Suppressor macrophage (primary cell): ENCODE measurements at places on chromosomes 1 and 21.

DNA sequence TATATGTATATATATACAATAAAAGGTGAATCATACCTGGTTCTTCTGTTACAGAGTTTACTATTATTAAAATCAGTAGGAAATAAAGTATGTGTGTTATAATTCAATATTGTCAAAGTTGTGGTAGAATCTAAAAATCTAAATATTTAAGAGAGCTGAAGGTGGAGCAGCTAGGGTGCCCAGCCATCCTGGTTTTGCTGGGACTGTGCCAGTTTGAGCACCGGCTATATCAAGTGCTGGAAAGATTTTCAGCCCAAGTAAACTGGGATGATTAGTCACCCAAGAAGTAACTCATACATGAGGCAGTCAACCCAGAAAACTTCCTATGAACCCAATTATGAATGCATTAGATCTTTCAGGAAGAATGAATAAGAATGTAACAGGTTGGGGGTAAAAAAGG, 16.9 kb upstream of the KRTAP19-5 start:
- DNase-seq, result no peak

GRCh38 chr1:193524021-193524420, 337.6 kb upstream of the B3GALT2 start:
- DNase-seq, result no peak

DNA sequence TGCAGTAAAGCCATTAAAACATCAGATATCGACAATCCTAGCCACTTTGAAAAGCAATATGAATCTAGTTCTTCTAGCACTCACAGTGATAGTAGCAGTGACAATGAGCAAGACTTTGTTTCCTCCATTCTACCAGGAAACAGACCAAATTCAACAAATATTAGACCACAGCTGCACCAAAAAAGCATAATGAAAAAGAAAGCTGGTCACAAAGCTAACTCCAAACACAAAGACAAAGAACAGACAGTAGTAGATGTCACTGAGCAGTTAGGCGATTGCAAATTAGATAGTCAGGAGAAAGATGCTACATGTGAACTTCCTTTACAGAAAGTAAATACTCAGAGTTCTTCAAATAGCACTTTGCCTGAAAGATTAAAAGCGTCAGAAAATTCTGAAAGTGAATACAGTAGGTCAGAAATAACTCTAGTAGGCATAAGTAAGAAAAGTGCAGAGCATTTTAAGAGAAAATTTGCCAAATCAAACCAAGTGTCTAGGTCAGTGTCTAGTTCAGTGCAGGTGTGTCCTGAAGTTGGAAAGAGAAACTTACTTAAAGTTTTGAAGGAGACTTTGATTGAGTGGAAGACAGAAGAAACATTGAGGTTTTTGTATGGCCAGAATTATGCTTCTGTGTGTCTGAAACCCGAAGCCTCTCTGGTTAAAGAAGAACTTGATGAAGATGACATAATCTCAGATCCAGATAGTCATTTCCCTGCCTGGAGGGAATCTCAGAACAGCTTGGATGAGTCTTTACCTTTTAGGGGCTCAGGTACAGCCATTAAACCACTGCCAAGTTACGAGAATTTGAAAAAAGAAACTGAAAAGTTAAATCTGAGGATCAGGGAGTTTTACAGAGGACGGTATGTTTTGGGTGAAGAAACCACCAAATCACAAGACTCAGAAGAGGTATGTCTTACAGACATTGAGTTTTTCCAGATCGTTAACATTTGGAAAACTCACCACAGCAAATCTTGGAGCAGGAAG, 24.9 kb downstream of the RPAP2 start:
- no peak for DNase-seq

DNA sequence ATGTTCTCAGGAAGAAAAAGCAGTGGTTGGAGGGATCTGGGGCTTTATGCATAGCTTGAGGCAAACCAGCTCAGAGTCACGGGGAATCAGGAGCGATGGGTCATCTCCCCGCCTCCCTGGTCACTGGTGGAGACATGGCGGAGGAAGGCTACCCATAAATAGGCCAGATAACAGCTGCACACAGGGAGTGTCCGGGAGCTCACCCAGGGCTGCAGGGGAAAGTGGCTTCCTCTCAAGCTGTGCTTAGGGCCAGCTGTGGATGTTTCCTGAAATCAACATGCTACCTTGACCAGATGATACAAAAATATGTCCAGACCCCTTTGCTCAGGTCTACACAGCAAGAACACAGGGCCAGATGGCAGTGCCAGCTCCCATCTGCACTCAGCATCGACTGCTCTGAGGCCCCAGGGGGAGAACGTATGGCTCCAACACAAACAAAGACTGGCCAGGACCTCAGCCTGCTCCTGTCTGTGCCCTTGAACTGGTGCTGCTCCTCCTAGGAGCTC, 27.1 kb upstream of the RERE start:
- DNase-seq, result no peak

GRCh38 chr1:240258910-240259309, 167.2 kb downstream of the FMN2 start:
- no peak for DNase-seq

- no peak for DNase-seq
Observed at GRCh38 chr1:229882621-229883020, 184.4 kb upstream of the GALNT2 start.

DNA sequence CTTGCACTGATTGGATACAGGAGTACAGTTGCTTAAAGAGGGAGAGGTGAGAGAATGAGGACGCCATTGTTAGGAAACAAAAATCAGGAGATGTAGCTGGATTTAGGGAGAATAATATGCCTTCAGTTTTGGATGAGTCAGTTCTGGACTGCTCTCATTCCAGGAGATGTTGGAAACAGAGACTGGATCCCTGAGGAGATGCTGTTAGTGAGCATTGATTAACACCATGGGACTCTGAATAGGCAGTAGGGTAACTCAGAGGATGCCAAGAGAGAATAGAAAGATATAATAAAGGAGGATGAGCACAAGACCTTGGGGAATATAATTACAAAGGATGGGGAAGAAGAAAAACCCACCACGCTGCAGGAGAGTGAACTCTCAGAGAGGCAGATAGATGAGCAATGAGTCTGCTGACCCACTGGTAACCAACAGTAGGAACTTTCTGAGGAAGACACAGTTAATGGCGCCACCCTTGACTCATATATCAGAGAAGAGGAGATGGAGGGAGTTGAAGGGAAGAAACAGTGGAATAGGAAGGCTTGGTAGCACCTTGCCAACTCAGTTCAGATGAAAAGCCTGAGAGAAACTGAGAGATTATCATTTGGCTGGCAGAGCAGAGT, 10.5 kb downstream of the KCNJ15 start:
- DNase-seq, result peak; percentile 53

- DNase-seq, result no peak
Observed at GRCh38 chr1:231335663-231336602, 1.7 kb downstream of the EXOC8 start.

- no peak for DNase-seq
Observed at GRCh38 chr1:81899214-81899821, 98.6 kb downstream of the ADGRL2 start.

GRCh38 chr21:43938751-43939442, 73.2 kb upstream of the TRAPPC10 start:
- peak; percentile 94 for DNase-seq

GRCh38 chr21:32364387-32364786, 28.4 kb downstream of the URB1 start:
- no peak for DNase-seq

DNA sequence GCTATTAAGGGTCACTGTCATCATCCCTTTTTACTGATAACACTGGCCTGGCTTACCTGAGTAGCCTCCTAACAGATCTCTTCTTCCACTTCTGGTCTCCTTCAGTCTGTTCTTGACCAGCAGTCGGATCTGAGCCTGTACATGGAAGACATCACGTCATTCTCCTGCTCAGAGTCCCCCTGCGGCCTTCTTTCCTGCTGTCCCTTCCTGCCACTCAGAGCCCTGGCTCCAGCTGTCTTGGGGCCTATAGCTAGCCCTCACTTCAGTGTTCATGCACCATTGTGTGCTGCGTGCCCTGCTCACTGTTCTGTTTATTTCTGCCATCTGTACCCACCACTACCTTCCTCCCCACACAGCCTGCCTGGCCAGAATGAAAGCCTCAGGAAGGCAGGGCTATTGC, 8.4 kb downstream of the ADARB1 start:
- DNase-seq, result no peak

- DNase-seq, result no peak
Observed at GRCh38 chr1:175394739-175395138, 202.2 kb upstream of the KIAA0040 start.

DNA sequence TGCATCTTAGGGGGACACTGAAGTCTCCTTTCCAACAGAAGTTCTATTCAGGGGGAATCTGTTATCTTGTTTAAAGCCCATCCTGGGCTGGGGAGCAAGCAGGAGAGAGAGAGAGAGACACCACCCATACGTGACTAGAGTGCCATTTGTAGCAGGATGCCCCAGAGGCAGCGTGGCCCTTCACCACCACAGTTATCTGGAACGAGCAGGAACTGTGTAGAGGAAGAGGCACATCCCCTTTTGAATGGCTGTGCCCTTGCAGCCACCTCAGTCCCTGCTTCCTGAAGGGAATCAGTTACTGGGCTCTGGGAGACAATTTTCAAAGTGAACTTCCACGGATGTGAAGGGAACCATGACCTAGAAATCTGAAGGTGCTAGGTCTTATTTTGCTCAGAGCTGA, 19.4 kb upstream of the LAMTOR5 start:
- peak; percentile 70 for DNase-seq

DNA sequence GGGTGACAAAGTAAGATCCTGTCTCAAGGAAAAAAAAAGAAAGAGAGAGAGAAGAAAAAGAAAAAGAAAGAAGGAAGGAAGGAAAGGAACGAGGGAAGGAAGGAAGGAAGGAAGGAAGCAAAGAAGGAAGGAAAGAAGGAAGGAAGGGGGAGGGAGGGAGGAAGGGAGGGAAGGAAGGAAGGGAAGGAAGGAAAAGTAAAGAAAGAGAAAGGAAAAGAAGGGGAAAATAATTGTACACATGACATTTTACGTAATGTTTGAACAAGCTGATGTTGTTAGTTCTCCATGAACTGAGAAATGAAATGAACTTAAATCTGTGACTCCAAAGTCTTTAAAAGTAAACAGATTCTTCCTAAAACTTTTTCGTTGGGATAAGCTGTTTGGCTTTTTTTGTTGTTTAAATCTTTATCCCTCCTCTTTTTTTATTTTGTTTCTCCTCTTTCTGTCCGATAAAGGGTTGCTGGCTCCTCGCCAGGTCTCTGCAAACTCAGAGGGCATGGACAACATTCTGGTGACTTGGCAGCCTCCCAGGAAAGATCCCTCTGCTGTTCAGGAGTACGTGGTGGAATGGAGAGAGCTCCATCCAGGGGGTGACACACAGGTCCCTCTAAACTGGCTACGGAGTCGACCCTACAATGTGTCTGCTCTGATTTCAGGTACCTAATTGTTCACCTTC, 59.8 kb downstream of the IL12RB2 start:
- DNase-seq, result no peak

DNA sequence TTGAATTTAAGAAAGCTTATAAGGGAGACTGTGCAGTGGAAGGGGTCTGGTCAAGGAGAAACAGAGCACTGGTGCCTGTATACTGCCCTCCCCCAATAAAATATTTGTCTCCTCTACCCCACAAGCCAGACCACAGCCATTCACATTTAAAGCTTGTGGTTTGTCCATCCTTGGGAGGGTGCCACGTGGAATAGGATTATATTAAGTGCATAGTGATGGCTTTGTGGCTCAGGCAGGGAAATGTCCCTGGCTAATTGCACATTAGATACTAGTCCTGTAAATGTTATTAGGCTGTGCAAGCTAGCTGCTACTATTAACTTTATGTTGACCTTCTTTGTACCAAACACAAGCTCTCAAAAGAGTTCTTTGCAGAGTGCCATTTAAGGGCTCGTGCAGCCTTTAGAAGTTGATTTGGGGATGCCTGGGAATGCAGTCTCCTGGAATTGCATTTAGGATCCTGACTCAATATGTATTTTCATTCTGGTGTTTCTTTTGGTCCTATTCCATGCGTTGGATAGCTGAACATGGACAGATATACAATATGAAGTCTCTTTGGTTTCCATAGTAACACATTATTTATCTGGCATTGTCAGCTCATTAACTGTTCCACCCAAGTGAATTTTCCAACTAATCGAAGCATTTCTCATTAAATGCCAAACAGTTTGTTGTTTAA, 210.6 kb downstream of the ROR1 start:
- no peak for DNase-seq

GRCh38 chr1:9539829-9540550, 725 bp downstream of the SLC25A33 start:
- peak; percentile 84 for DNase-seq

DNA sequence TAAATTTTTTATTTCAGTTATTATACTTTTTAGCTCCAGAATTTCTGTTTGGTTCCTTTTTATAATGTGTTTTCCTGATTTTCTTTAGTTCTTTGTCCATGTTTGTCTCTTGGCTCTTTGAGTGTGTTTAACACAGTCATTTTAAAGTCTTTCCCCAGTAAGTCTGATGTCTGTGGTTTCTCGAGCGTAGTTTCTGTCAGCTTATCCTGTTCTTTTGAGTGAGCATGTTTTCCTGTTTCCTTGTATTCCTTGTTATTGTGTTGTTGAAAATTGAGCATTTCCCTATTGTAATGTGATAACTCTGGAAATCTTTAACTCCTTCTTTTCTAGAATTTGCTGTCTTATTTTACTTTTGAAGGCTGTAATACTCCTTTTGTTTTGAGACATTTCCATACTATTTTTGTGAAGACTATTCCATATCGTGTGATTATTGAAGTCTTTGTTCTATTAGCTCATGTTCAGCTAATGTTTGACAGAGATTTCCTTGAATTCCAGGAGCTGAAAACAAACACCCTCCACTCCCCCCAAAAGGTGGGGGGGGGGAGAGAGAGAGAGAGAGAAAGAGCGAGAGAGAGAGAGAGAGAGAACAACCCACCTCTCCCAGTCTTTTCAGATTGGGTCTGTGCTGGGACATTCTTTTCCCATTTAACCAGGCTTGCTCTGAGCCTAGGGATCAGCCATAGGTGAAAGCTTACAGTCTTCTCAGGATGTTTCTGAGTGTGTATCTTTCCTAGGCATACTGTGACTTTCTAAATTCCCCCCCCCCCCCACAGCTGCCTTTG, 38.3 kb downstream of the SDCCAG8 start:
- DNase-seq, result no peak

- DNase-seq, result peak; percentile 16
Observed at GRCh38 chr1:90133133-90133532, 138.2 kb downstream of the ZNF326 start.
